OCI-M1 (cell line): ENCODE measurements at places on chromosomes 3 and 15.
A peak's percentile ranks its signal among the peaks of the same experiment; 100 is the strongest.

- DNase-seq: no peak
Measured at GRCh38 chr3:147385059-147386012, 21.0 kb downstream of the ZIC4 start.

- no peak for DNase-seq
Measured at GRCh38 chr15:74458473-74458872, 2.5 kb downstream of the UBL7 start.

DNA sequence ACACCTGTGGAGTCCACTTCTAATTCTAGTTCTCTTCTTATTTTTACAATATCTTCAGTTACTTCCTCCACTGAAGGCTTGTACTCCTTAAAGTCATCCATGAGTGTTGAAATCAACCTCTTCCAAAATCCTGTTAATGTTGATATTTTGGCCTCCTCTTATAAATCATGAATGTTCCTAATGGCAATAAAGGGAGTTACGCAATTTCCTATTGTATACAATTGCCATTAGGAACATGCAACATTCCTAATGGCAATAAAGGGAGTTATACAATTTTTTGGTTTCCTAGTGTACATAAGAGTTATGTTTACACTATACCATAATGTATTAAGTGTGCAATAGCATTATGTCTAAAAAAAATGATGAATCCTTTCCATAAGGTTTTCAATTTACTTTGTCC, 9.2 kb upstream of the TIGIT start:
- no peak for DNase-seq

DNA sequence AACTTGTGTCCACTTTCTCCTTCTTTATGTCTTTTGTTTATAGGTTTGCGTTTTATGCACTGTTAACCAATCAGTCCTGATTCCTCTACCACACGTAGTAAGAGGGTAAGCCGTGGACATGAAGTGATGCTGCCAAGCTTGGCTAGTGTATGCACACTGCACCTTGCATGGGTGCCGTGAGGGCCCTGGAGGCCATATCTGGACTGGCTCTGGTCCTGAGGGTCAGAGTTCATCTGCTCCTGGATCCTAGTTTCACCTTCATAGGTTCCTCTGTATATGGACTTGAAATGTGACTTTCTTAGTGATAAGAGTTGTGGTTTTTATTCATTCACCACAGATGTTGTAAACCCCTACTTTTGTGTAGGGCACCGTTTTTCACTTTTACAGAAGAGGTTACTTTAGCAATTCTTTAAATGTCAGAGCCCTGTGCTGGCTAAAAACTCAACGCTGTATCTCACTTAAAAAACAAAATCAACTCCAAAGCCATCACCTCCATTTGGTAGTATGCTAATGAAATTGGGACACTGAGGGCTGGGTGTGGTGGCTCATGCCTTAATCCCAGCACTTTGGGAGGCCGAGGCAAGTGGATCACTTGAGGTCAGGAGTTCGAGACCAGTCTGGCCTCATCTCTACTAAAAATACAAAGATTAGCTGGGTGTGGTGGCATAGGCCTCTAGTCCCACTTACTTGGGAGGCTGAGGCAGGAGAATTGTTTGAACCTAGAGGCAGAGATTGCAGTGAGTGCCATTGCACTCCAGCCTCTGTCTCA, 22.9 kb downstream of the SIAH2 start:
- DNase-seq: peak; percentile 70

GRCh38 chr3:136207489-136208115, 11.5 kb upstream of the MSL2 start:
- DNase-seq: no peak

GRCh38 chr3:56655709-56656108, 27.4 kb downstream of the TASOR start:
- DNase-seq: no peak

GRCh38 chr3:63679186-63679585, 26.7 kb downstream of the SNTN start:
- peak; percentile 34 for DNase-seq

- DNase-seq: no peak
Measured at GRCh38 chr3:169158379-169158778, 505.1 kb downstream of the MECOM start.

DNA sequence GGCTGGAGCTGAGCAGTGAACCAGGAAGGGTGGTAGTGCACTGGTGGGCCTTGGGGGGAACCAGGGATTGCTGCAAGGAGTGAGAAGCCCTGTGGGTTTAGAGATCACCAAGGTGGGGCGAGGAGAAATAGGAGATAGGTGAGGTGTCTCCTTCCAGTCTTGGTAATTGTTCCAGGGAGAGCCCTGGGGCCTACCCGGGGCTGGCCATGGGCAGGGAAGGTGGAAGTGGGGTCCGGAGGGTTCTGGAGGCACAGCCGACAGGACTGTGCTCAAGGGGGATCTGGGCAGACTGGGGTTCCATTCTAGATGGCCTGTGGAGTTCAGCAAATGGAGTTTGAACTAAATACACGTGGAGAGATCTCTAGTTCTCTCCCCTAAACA, 4.5 kb downstream of the CHST13 start:
- DNase-seq: no peak

DNA sequence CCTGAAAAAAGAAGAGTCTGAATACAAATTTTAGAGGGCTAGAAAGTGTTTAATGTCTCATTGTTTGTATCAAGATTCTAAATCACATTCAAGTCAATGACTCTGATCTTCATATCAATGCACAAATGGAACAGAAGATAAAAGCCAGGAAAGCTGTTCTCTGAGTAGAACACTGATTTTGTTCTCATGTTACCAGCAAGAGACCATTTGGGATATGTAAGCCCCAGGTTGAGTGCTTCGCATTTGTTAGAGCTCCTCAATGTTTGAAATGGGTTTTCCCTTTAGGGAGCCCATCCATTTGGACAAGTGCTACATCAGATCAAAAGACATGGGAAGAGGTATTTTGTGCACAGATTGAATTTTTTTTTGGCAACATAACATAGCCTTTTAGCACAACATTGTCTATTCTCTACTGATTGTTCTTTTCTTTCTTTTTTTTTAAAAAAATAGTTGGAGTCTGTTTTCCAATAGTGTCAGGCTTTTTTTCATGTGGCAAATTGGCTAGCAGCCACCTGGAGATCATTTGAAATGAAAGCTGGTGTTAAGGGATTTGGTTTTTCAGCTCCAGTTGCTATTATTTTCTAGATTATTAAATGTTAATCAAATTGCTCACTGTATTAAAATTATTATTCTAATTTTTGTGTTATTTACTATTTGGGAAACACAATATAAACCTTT, 74.5 kb upstream of the ZPLD1 start:
- no peak for DNase-seq

GRCh38 chr3:62183969-62184368, 189.4 kb downstream of the FEZF2 start:
- DNase-seq: no peak
